Skeletal muscle cell (primary cell): ENCODE measurements at places on chromosomes 3 and 15.

- DNase-seq = no peak
Observed at GRCh38 chr3:197399486-197399885, 101.1 kb upstream of the DLG1 start.

DNA sequence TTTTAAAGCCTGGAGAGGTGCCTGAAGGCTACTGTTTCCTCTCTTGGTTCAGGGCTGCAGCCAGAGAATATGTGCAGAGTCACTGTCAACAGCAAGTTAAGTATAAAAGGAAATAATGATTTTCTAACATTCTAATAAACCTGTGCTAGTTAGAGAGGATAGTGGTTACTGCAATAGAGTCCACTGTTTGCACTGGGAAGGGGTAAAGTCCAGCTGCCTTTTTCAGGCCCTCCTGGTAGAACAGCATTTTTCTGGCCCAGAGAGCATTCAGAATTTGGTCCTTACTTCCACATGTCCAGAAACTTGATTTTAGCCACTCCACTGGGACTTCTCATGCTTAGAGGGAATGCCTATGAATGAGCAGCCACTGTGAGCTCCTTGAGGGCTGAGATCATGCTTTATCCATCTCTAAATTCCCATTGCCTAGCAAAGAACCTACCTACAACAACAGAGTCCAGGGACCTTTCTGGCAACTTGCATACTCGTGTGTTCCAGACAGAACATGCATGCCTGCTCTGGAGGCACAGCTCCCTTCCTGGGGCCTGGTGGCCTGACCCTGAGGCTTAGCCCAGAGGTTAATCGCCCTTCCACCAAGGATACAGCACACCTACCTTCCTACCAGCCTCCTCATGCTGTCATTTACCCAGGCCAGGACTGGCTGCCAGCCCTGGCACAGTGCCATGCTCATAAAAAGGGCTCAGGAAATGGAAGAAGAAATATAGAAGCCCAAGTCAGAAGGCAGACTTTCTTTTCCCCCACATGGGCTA is 50.3 kb upstream of the ATP13A3 start:
- DNase-seq = no peak

- no peak for DNase-seq
Observed at GRCh38 chr3:72550582-72551262, 297.5 kb downstream of the SHQ1 start.

DNA sequence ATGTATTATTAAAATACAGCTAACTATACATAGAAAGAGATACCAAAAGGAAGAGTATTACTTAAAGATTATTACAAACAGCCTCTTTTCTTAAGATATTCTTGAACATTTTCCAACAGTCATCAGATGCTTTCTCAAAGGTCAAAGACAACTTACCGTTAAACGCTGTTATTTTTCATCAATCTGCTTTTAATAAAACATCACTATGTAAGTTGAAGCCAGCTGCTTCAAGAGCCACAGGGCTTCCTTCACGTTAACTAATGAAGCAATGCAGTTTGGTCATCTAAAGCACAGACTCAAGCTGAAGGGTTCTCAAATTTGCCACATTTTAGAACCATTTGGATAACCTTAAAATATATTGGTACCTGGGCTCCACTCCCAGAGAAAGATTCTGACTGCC is 578.8 kb downstream of the ROBO2 start:
- DNase-seq = no peak

GRCh38 chr3:136860541-136860940 is 1.5 kb upstream of the NCK1 start:
- DNase-seq = peak; percentile 29

GRCh38 chr15:29018120-29018805 is 132.5 kb downstream of the APBA2 start:
- DNase-seq = no peak

- no peak for DNase-seq
Observed at GRCh38 chr15:95017666-95018328, 786.4 kb downstream of the MCTP2 start.

GRCh38 chr15:82047453-82048400 is 1.9 kb upstream of the MEX3B start:
- DNase-seq = no peak
